NCI-H2029 treated with DMSO at 0.1 percent for 48 hours (cell line): ENCODE measurements at places on chromosomes 16 and 17.

- DNase-seq: no peak
Observed at GRCh38 chr17:38917259-38917658, 8.2 kb upstream of the LASP1NB start.

GRCh38 chr16:70162041-70162451 is 11.5 kb upstream of the CLEC18C start:
- no peak for DNase-seq

DNA sequence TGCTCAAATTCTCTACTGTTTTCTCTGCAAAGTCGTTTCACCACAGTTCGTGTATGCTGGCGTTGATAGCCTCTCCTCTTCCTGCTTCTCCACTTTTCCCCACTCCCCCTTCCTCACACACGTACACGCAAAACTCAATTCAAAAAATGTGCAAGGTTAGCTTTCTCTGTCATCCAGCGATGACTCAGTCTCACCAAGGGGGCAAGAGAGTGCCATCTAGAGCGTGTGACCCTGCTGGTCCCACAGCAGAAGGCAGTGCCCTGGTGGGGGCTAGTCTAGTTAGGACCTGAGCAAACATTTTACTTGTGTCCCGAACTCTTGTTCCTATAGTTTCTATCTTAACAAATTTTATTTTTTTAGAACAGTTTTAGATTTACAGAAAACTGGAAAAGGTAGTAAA is 121.2 kb upstream of the CHMP6 start:
- DNase-seq: no peak

DNA sequence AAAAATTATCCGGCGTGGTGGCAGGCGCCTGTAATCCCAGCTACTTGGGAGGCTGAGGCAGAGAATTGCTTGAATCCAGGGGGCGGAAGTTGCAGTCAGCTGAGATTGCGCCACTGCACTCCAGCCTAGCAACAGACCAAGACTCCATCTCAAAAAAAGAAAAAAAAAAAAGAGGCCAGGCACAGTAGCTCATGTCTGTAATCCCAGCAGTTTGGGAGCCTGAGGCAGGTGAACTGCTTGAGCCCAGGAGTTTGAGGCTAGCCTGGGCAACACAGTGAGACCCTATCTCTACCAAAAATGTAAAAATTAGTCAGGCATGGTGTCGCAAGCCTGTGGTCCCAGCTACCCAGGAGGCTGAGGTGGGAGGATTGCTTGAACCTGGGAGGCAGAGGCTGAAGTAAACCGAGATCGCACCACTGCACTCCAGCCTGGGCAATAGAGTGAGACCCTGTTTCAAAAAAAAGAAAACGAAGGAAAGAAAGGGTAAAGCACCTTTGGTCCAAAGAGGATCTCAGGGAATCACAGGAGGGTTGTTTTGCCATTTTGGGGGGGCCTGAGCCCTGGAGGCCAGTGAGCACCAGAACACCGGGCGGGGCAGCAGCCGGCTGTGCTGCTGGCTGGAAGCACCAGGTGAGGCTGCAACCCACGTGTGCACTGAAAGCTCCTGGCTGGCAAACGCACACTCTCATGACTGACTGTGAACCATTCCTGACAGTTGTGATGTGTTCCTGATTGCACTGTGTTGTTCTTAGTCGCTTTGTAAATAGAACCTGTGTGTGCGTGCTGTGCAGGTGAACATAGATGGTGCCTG is 18.4 kb downstream of the HS3ST6 start:
- peak; percentile 85 for DNase-seq

GRCh38 chr16:30786115-30786935 is 680 bp downstream of the ZNF629 start:
- no peak for DNase-seq

DNA sequence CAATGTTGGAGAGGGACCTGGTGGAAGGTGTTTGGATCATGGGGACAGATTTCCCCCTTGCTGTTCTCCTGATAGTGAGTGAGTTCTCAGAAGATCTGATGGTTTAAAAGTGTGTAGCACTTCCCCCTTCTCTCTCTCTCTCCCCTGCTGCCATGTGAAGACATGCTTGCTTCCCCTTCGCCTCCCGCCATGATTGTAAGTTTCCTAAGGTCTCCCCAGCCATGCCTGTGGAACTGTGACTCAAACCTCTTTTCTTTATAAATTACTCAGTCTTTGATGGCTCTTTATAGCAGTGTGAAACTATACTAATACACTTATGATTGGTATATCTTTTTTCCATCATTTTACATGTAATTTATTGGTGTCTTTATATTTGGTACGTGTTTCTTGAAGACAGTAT is 13.4 kb downstream of the ADGRG5 start:
- DNase-seq: no peak

GRCh38 chr16:68257906-68258800 is 6.2 kb upstream of the SLC7A6 start:
- DNase-seq: no peak

GRCh38 chr17:58447039-58447975 is 30.0 kb upstream of the RNF43 start:
- peak; percentile 12 for DNase-seq

DNA sequence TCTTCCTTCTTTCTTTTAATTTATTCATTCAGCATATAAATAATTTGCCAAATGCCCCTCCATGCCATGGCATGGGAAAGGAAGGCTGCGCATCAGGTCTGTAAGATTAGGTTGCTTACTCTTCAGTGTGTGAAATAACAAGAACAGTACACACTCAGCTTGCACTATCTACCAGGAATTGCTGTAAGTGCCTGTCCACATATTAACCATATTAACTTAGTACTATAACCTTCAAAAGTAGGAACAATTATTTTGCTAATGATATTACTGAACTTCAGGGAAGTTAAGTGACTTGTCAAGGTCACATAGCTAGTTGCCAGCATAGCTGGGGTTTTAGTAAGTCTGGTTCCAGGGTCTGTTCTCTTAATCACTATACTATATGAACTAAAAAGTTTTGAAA is 89.2 kb upstream of the PMFBP1 start:
- DNase-seq: no peak
